D721Med (cell line): ENCODE measurements at places on chromosomes 3 and 15.

DNA sequence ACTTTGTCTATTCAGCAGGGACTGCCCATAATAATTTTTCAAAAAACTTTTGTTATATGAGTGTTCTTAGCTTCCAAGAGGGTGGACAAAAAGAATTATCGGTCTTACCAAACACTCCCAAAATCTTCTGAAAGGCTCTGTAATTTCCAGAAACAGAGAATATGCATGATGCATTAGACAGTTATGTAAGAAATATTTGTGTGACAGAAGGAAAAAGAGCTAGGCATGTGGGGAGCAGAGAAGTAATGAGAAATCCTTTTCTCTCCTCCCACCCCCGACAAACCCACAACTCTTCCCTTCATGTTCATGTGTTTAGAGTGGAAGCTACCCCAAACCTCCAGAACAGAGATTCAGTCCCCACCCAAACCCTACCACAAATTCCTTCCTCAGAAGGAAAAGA is 86.8 kb downstream of the MYO5A start:
- no peak for DNase-seq

DNA sequence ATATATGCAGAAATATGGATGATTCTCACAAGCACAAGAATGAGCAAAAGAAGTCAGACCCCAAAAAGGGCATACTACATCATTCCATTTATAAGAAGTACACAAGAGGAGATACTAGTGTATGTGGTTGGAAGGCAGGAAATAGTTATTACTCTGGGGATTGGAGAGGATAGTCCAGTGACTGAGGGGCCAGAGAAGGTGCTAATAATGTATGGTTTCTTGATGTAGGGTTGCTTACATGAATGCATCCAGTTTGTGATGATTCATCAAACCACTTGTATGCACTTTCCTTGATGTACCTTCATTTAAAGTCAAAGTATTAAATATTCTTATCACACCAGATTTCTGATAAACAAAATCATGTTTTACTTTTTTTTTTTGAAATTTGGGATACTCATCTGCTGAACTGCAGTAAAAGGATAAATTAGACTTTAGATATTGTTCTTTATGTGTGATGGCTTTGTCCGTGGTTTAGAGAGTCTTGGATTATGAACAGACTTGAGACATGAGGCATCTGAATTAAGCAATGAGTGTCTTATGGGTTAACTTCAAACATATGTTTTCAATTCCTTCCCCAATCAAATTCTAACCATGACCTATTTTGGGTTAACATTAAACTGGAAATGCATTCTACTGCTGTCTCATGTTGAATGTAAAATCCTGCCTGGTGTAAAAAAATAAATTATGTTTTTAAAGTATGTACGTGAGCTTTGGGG is 171.2 kb downstream of the SEMA6D start:
- no peak for DNase-seq

DNA sequence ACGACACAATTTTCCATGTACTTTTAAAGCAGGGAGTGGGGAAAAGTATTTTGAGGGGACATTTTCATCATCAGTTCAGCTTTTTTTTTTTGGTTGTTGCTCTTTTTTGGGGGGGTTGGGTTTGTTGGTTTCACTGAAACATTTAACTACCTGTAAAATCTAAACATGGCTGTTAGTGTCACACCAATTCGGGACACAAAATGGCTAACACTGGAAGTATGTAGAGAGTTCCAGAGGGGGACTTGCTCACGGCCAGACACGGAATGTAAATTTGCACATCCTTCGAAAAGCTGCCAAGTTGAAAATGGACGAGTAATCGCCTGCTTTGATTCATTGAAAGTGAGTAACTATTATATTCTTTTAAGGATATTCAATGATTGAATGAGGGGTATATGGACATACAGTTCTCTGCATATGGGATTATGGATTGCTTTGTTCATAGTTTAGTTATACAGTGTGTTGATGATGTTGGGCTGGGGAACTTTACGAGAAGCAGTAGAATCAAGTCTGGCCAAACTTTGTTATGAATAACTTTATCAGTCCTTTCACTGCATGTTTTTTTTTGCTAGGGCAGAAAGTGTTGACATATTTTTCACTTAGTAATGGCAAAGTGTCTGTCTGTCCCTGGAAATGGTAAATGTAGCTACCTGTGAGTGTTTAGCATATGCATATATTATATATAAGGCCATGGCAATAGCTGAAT is 31.5 kb downstream of the MBNL1 start:
- no peak for DNase-seq

- DNase-seq: no peak
These were observed 35.4 kb upstream of the XCR1 start for GRCh38 chr3:46062679-46063078.

- DNase-seq: no peak
These were observed 346.5 kb upstream of the CNTN4 start for GRCh38 chr3:1752205-1752604.

DNA sequence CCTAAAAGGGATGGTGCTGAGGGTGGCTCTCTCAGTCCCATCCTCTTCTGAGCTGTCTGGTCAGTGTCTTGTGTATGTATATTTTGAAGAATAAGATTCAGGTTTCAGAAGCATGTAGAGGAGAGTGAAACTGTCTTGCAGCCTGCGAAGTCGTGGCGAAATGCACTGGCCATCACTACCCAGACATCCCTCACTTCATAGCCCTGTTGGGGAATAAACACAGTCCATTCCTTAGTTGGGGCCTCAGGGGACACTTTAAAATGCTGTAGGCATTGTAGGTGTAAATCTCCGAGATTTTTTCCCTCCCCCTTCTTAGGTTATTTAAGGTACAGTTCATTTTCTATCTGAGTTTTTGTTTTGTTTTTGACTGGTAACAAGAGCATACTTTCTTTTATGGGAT is 93.8 kb downstream of the DNASE1L3 start:
- DNase-seq: no peak
